ENCODE measurements at places on chromosomes 4 and X.

DNA sequence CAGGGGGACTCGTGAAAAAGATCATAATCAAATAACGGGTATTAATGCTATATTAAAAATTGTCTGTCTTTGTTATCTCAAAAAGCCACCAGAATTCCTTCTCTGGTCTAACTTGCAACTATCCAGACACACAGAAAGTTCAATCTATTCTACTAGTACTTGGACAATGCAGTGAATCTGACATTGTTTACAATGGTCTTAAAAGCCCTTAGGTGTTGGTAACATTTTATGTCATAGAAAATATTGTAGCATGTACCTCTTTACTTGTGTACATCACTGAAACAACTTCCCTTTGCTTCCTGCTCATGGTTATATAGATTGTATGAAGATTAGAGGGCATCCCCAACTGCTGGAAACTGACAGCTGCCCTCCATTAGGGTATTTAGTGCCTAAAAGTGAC lies 71.1 kb upstream of the PPP3CA start:
- DNase-seq: no peak

DNA sequence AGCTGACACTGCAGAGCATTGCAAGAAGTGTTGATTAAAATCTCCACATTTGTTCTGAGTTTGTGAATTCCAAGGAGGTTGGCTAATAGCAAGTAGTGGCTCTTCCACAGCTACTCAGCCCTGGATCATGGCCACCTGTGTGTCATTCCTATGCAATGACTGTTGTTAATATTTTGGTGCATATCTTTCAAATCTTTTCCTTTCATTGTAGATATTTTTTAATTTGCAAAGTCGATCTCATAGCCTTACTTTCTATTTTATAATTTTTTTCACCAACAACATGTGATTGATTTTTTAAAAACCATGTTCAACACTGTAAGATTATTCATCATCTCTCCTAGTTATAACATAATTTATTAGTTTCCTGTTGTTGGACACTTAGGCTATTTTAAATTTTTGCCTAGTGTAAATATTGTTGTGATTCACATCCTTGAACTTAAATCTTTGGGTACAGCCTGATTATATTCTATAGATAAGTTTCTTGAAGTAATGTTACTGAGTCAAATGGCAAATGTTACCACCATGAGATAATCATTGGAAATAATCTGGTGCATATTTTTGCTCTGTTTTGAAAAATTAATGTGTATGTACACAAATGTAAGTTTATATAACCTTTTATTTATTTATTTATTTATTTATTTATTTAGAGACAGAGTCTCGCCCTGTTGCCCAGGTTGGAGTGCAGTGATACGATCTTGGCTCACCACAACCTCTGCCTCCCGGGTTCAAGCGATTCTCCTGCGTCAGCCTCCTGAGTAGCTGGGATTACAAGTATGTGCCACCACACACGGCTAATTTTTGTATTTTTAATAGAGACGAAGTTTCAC lies 17.1 kb upstream of the ARHGAP10 start:
- no peak for DNase-seq

DNA sequence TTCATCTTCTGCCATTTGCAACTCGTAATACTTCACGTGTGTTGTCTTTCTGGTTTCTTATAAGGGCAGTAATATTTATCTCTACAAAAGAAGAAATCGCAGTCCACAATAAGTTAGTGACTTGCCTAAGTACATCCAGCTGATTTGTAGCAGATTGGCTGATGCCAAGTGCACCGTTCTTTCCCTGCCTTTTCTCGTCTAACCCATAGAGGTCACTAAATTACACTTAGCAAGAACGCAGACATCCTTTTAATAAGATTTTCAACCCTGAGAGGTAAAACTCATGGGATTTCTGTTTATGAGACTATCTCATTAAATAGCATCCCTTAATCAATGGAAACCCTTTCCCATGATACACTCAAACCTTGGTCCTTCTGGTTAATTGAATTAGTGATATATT lies 408.6 kb upstream of the ACTRT1 start:
- DNase-seq: no peak

DNA sequence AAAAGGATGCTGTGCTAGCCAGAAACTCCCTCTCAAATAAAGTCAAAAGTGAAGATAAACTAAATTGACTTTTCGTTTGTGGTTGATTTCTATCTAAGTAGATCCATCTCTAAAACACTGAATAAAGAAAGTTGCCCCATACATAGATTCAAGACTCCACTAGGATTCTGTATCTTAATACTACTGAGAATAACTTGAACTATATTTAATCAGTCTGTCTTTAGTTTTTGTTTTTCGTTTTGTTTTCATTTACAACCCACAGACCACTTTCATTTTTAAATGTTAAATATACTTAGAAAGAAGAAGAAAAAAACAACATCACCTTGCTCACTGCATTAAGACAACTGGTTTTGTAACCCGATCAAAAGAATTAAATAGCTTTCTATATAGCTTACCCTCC lies 655.0 kb downstream of the RPA4 start:
- DNase-seq: no peak

GRCh38 chr4:108048157-108048556 lies 58.5 kb downstream of the HADH start:
- DNase-seq: no peak

- no peak for DNase-seq
Measured at GRCh38 chr4:183858011-183858615, 47.0 kb upstream of the STOX2 start.

DNA sequence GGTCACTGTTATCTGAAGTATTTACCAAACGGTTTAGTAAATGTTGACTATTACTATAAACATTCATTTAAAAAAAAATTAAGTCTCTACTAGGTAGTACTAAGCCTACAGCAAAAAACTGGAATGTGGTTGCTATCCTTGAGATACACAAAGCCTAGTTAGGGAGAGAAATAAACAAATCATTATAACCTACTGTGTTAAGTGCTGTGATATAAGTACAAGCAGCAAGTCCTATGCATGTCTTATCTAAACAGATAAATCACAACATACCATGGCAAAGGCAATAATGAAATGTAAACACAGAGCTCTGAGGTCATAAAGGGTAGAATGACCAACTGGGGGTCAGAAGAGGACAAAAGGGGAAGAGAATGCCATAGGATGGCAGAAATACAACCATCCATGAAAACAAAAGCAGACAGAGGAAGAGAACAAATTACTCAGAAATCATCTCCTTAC lies 92.2 kb downstream of the RNF150 start:
- no peak for DNase-seq

- no peak for DNase-seq
Measured at GRCh38 chr4:25330905-25331808, 18.6 kb downstream of the ZCCHC4 start.

DNA sequence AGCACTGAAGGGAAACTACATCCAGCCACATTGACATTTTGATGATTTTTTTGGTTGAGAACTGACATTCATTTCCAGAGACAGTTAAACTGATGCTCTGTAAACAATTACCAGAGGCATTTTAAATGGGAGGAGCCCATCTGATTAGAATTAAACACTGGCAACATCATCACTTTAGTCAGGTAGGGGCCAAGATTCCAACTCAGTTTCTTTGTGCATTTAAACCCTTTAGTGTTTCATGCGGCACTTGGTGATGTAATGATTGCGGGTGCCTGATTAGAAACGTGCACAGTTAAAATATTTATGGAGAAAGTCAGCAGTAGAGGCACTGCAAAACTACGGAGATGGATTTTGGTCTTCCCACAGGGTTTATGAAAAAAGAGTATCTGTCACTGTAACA lies 16.1 kb downstream of the TNIP3 start:
- DNase-seq: no peak

GRCh38 chrX:52420824-52421443 lies 52.1 kb downstream of the XAGE2 start:
- no peak for DNase-seq

GRCh38 chr4:184433258-184433892 lies 41.0 kb downstream of the IRF2 start:
- DNase-seq: no peak

- DNase-seq: peak; percentile 37
Measured at GRCh38 chrX:133838761-133839676, 146.4 kb downstream of the GPC3 start.

DNA sequence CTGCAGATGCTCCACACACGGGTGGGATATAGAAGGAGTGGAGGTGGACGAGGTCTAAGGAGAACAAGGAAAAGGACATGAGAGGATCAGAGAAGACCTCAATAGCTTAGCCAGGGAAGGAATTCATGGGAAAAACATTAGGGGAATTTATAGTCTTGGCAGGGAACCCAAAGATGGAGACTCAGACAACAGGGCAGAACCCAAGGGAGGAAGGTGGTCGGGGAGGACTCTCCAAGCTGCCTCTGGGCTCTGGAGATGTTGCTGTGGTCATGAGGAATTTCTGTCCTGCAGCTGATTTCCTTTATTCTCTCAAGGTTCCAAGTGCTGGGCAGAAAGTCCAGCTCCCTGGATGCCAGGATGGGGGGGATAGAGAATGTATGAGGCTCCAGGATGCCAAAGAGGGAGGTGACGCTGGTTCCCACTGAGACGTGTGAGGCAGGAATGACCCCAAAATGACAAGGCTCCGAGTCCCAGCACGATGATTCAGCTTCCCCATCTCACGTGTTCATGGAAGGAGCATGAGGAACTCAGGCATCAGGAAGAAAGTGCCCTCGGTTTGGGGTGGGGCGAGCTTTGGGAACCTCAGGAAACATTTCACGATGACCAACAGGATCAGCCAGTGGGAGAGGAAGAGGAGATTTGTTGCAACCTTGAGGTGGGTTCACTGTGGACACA lies 57.0 kb upstream of the PPP2R3B start:
- DNase-seq: no peak

- no peak for DNase-seq
Measured at GRCh38 chr4:76205476-76205875, 8.1 kb downstream of the SCARB2 start.

- DNase-seq: no peak
Measured at GRCh38 chr4:67743194-67743593, 11.0 kb downstream of the GNRHR start.

GRCh38 chr4:8726344-8726851 lies 133.8 kb downstream of the CPZ start:
- peak; percentile 4 for DNase-seq

GRCh38 chr4:12041828-12042227 lies 613.1 kb upstream of the HS3ST1 start:
- no peak for DNase-seq

DNA sequence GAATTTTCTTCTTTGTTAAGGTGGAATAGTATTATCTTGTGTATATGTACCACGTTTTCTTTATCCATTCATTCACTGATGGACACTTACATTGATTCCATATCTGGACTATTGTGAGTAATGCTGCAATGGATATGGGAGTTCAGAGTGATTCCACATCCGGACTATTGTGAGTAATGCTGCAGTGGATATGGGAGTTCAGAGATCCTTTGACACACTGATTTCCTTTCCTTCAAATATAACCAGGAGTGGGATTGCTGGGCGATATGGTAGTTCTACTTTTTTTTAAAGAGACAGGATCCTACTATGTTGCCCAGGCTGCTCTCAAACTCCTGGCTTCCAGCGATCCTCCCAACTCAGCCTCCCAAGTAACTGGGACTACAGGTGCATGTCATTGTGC lies 12.1 kb downstream of the TMEM156 start:
- no peak for DNase-seq

DNA sequence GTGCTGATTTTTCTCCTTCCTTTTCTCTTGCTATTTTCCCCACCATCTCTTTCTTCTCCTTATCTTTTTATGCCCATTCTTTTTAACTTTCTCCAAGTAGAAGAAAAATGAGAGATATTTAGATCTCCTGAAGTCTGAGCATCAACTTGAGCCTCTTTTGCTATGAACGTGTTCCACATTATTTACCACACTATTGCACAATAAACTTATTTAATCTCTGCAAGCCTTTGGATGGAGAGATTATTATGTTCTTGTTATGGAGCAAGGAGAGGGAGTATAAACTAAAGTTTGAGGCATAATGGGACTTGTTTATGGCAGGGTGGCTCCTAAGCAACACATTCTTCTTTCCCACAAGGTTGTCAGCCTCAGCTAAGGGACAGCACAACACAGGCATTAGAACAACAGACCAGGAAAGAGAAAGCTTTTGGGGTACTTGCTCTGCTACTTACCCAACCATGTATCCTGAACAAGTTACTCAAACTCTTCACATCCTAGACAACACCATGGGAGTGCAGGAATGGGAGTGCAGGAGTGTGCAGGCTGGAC lies 365.5 kb upstream of the BOD1L1 start:
- no peak for DNase-seq

GRCh38 chrX:23935106-23935505 lies 27.3 kb downstream of the CXorf58 start:
- DNase-seq: no peak

DNA sequence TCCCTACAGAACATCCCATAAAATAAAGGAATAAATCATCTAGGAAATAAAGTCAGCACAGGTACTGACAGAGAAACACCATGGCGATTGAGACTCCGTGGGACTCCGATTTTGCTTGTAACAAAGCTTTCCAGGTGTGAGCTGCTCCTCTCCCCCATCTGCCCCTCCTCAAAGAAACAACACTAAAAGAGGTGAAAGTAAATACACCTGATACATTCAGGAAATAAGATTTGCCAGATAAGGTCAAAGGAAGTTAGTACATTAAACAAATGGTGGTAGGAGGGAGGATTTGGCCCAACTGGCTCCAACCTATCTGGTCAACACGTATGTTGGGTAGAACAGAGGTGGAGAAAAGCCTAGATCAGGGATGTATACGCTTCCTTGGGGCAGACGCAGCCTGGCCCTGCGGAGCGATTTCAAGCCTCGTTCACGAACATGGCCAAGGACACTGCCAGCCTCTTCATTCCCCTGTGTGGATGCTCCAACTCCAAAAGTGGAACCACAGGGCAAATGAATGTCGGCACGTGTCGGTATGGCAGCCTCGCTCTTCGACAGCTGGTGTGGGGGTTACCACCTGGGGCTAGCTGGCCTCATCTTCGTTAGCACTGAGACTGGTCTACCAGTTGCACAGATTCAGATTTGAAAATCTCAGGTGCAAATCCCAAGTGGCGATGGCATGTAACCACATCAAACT lies 162.5 kb downstream of the AFAP1 start:
- no peak for DNase-seq

DNA sequence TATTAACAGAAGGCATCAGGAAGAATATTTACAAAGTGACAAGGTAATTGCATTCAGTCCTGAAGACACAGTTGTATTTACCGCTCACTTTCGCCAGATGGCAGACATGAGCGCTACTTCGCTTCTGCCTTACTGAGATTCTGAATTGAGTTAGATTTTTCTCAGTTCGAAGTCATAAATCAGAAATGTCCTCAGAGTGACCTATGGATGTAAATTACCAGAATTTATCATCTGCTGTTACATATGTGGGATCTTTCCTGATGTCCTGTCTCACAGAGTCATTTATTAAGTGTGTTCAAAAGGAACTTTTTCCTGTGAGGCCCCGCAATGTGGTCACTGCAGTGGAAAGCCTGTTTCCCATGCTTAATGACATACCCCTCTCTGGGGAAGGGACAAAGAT lies 97.3 kb upstream of the DCLK2 start:
- peak; percentile 23 for DNase-seq

GRCh38 chrX:42567268-42567667 lies 210.7 kb downstream of the PPP1R2C start:
- DNase-seq: no peak

- DNase-seq: no peak
Measured at GRCh38 chrX:18654875-18655836, 16.8 kb downstream of the RS1 start.

Measured in CD4-positive, alpha-beta T cell (primary cell).